ENCODE measurements at places on chromosomes 2 and 18.

DNA sequence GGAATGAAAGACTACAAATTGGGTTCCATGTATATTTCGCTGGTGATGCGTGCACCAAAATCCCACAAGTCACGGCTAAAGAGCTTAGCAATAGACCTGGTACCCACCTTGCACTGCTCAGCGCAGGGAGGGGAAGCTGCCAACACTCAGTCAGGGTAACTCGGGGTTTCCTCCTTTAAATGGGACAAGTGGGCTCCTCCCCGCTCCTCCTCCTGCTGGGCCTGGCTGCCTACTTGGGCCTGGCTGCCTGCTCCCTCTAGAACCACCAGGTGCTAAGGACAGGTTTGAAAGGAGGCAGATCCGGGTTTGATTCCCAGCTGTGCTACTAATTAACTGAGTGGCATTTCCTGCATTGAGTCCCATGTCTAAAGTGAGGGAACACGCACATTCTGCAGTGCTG, 23.4 kb downstream of the MYO7B start:
- DNase-seq: no peak

GRCh38 chr2:7044253-7045250, 127.3 kb downstream of the RNF144A start:
- DNase-seq: peak; percentile 32

DNA sequence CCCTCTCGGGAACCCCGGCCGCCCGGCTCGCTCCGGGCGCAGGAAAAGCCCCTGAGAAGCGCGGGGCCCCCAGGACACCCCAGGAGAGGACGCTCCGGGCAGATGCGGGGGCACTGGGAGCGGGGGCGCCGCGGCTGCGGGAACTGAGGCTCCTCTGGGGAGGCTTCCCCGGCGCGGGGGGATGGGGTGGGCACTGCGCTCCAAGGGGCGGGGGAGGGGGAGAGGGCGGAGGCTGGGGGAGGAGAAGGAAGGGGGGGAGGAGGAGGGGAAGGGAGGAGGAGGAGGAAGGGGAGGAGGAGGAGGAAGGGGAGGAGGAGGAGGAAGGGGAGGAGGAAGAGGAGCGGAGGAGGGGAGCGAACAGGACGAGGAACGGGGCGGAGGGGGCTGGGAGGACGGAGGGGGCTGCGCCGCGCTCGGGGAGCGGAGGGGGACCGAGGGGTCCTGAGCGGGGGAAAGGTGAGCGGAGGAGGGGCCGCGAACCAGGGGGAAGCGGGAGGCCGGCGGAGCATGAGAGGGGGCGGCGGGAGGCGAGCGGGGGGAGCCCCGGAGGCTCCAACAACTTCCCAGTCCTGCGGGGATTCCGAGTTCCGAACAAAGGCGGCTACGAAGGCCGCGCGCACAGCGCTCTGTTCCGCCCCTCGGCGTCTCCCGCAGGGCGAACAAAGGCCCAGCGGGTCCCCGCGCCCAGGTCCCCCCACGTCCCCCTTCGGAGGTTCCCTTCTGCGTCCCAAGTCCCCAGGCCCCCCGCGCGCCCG, 742 bp downstream of the PXDN start:
- no peak for DNase-seq

DNA sequence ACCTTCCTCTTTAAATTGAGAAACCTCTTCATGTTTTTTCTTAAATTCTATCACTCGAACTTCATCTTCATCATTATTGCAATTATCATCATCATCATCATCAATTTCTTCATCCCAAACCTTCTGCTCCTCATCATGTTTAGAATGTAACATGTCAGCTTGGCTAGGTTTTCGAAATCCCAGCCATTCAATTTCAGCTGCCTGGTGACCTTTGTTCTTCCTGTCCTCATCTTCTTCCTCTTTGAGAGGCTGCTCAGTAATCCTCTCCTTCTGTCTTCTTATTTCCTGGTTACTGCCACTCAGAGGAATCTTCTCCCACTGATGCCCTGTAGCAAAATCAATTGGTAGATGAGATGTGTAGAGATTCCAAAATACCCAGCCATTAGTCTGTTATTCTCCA, 4.2 kb downstream of the ERMN start:
- DNase-seq: no peak

DNA sequence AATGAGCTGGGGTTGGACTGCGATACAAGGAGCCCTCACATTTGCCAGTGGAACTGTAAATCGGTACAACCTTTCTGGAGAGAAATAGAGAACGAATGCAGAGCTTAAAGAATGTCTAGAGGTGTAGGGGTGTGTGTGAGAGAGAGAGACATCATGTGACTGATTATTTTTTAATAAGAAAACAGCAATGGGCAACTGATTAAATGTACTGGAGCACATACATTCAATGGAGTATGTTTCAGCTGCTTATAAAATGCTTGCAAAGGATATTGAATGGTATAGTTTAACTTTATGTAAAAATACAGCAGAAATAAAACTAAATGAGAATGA, 391 bp upstream of the TMEM17 start:
- no peak for DNase-seq

GRCh38 chr18:56570978-56571377, 67.4 kb downstream of the TXNL1 start:
- DNase-seq: no peak

DNA sequence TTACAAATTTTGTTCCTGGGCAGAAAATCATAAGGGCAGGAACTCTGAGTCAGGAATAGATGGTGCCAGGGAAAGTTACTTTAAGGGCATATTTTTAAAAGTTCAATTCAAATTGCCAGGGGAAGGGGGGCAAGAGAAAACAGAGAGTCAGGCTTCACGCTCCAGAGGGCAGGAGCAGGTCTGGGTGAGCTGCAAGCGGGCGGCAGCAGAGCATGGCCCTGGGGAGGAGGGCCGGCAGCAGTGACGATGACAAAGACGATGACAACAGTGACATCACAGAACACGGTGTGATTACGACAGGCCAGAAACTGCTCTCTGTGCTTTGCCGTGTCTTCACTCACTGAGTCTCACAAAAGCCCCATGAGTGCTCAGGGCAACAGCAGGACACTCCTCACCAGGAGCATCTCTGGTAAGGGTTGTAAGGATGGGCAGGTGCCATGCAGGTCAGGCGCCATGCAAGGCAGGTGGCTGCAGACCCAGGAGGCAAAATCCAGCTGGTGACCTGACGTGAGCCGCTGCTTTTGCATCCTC, 23.3 kb downstream of the CHST10 start:
- no peak for DNase-seq

- no peak for DNase-seq
These were observed 58.9 kb downstream of the SPTBN1 start for GRCh38 chr2:54514822-54515569.

- no peak for DNase-seq
These were observed 87.1 kb downstream of the GPR39 start for GRCh38 chr2:132503701-132504100.

- no peak for DNase-seq
These were observed 258.5 kb upstream of the REV1 start for GRCh38 chr2:99748344-99748743.

DNA sequence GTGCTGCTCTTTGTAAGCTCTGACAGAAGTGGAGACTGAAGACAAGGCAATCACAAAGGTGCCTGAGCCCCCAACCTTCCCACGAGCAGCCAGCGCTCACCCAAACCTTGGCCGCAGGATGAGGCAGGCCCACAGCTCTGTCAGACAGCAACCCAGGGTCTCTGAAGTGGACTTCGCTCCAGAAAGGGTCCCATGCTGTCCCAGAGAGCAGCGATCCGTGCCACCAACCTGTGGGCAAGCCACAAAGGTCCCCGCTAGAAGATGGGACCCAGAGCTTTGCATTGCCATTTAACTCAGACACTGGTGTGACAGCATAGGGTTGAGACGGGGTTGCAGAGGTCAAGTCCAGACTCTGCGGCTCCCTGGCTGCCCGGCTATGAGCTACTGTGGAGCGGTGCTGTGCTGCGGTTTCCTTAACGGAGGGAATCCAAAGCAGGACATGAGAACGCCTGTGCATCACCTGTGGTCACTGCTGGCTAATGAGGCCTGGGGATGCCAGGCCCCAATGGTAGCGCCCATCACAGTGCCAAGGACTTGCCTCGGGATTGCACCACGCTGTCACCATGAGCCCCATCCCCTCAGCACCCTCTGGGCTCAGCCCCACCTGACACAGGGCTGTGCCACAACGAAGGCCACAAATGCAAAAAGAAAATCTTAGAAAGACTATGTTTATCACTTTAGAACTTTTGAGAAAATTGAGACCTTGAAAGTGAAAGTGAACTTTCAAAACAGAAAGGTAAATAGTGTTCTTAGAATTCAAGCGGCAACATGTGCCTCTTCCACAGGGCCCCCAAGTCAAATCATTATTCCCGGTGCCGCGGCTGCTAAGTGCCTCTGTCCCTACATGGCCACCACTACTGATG, 103.4 kb downstream of the HDAC4 start:
- DNase-seq: no peak

GRCh38 chr18:75586130-75586889, 158.8 kb upstream of the SMIM21 start:
- no peak for DNase-seq

- DNase-seq: no peak
These were observed 32.3 kb downstream of the GPC1 start for GRCh38 chr2:240467659-240468302.

DNA sequence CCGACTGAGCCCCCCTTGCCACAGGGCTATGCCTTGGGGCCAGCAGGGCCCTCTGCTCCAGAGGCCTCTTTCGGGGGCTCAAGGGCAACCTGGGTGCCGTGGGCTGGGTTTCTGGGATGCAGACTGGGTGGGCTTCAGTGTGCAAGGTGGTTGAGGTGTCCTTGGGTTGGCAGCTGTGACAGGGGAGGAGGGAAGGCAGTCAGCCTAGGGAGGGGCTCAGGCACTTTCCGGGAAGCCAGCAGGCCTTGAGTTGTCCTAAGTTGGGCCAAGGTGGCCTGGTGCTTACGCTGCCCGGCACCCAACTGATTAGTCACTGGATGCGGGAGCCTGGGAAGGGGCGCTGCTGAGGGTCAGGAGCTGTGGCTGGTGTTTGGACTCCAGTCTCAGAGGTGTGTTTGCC, 199.5 kb downstream of the TWIST2 start:
- DNase-seq: no peak

DNA sequence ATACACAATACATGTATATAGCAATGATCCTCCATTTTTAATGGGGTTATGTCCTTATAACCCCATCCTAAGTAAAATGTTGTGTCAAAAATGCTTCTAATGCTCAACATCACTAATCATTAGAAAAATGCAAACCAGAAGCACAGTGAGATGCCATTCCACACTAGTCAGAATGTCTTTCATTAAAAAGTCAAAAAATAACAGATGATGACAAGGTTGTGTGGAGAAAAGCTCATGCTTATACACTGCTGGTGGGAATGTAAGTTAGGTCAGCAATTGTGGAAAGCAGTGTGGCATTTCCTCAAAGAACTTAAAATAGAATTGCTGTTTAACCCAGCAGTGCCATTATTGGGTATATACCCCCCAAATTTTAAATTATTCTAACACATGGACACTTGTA, 654.9 kb upstream of the CNTNAP5 start:
- no peak for DNase-seq

- no peak for DNase-seq
These were observed 28.8 kb upstream of the FBXO11 start for GRCh38 chr2:47935071-47935470.

GRCh38 chr2:1715184-1716013, 28.9 kb downstream of the PXDN start:
- DNase-seq: peak; percentile 27

GRCh38 chr18:74062037-74062436, 85.6 kb downstream of the FBXO15 start:
- DNase-seq: no peak

DNA sequence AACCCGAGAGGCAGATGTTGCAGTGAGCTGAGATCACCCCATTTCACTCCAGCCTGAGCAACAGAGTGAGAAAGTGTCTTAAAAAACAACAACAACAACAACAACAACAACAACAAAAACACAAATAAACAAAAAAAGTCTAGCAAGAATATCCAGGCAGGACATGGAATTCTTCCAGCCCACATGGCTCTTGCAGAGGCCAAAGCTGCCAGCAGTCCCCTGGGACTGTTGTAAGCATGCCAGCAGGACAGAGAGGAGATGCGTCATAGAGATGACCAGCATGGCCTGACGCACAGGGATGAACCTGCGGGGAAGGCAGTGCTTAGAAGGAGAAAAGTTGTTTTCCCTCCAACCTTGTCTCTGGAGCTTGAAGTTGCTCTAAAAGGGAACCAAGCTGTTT, 182.3 kb upstream of the PGAP1 start:
- DNase-seq: no peak

DNA sequence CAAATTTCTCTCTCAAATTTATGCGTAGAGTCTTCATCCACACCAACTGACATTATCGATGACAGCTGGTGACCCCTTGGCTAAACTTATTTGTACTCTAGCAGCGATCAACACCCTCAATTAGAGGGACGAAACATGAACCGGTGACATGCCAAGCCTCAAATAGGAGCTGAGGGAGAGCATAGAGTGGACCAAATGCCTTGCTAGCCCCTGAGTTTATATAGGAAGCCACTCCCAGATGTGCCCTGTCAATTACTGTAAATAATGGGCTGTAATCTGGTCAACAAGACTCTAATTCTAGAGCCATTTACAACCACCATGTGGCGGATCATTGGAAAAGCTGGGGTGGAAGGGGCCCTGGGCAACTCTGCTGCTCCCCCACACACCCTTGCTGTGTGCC, 47.6 kb upstream of the FHL2 start:
- DNase-seq: no peak

GRCh38 chr2:68789603-68790002, 55.0 kb downstream of the ARHGAP25 start:
- DNase-seq: no peak

- no peak for DNase-seq
These were observed 68.2 kb upstream of the MC2R start for GRCh38 chr18:13983506-13983905.

GRCh38 chr2:237699870-237700511, 72.6 kb downstream of the LRRFIP1 start:
- no peak for DNase-seq

- peak; percentile 46 for DNase-seq
These were observed 794 bp downstream of the DLX2 start for GRCh38 chr2:172101821-172102390.

GRCh38 chr2:181954538-181954883, 31.1 kb upstream of the PPP1R1C start:
- no peak for DNase-seq

DNA sequence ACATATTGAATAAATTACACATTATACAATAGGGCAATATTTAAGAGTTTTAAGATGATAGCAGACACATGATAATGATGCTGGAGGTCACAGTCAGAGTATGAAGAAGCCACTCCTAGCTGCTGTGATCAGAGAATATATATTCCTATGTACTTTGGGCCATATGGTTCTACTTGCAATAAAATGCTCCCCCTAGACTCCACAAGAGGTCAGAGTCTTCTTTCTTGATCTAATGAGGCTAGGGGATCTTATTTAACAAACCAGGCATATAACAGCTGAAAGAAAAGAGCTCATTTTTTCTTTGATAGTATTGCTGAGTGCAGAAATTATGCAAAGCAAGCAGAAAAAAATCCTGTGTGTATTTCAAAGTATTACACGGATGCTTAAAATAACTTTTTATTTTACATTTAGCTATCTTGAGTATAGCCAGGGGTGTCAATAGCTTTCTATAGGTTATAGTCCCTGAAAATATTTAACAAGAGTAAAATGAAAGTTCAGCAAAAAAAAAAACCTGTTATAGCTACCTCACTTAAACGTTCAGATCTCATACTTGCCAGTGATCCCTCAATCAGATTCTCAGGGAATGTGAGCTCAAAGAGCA, 748.7 kb upstream of the CHAC2 start:
- DNase-seq: no peak
